CD4-positive, alpha-beta T cell treated with Interleukin-15 for 1 hour (primary cell): ENCODE measurements at places on chromosomes 6 and 20.

DNA sequence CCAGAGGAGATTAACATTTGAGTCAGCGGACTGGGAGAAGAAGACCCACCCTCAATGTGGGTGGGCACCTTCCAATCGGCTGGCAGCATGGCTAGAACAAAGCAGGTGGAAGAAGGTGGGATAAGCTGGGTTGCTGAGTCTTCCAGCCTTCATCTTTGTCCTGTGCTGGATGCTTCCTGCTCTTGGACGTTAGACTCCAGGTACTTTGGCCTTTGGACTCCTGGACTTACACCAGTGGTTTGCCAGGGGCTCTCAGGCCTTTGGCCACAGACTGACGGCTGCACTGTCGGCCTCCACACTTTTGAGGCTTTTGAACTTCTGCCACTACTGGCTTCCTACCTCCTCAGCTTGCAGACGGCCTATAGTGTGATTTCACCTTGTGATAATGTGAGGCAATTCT lies 50.8 kb downstream of the BCAS1 start:
- DNase-seq: no peak

DNA sequence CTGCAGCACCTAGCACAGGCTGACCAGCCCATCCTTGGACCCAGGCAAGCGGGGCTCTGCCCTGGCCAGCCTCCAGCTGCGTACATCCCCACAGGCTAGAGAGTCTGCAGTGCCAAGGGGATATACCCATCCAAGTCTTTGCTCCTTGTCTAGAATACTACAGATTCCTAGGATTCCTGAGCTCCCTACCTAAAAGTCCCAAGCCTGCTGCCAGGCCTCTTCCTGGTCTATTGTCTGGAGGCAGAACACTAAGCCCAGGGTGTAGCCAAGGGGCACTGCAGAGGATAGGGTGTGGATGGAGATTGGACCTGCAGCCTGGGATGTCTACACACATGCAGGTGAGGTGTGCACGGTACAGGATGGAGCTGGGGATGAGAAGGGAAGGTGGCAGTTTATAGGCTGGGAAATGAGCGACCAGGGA lies 90.0 kb upstream of the SIRPA start:
- DNase-seq: no peak

GRCh38 chr20:34084227-34084923 lies 27.7 kb downstream of the EIF2S2 start:
- no peak for DNase-seq

DNA sequence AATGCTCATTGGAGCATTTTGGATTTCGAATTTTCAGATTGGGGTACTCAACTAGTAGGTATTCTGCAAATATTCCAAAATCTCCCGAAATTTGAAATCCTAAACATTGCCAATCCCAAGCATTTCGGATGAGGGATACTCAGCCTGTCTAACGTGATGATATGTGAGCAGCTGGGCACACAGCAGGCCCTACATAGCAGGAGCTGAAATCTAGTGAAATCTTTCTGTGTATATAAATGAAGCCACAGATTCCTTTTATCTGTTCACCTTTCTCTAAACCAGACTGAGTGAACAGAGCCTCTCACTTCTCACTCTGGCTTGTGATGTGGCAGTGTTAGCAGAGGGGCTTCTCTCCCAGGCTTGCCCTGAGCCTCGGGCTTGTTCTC lies 17.8 kb downstream of the STX16 start:
- no peak for DNase-seq
